ENCODE measurements at places on chromosomes 7 and 10.

- DNase-seq: no peak
Measured at GRCh38 chr10:119461380-119461779, 81.1 kb downstream of the RGS10 start.

- no peak for DNase-seq
Measured at GRCh38 chr7:141436575-141437075, 114.6 kb upstream of the AGK start.

GRCh38 chr7:103967401-103967800 lies 22.1 kb downstream of the RELN start:
- no peak for DNase-seq

DNA sequence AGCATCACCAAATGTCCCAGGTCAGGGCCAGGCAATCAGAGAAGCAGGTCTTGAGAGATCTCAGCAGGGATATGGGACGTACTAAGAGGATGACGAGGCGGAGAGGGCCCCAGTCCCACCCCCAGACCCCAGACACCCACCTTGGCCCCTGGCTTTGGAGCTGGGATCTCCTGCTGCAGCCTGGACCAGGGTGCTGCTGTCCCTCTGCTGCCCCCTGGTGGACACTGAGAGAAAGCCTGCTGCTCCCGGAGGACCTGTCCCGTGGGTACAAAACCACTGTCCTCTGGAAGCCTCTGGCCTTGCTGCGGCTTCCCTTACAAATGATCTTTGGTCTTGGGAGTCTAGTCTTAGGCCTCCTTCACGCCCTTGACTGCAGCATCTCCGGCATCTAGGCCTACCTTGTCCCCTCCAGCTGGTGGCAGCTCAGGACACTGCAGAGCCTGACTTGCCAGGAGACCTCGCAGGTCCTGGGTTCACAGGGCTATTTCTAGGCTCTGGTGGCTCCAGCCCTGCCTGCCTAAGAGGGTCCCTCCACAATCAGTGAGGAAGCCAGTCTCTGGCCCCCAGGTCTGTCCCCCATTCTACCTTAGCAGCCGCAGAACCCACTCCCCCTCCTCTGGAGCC lies 97.1 kb downstream of the RGS10 start:
- peak; percentile 79 for DNase-seq

DNA sequence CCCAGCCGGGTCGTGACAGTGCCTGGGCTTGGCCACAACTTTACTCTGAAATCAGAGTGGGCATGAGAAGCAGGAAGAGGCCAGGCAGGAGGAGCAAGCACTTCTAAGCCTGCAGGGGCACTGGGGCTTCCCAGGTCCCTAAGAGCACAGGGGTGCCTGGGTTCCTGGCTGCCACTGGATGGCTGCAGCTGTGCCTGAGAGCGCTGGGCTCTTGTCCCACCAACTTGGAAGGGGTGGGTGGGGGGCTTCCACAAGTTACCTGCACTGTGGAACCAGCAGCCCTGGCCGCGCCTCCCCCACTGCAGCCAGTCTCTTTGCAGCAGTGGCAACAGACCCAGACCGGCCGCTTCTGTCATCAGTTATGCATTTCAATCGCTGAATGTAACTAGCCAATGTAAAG lies 434.7 kb upstream of the GRM3 start:
- DNase-seq: no peak

DNA sequence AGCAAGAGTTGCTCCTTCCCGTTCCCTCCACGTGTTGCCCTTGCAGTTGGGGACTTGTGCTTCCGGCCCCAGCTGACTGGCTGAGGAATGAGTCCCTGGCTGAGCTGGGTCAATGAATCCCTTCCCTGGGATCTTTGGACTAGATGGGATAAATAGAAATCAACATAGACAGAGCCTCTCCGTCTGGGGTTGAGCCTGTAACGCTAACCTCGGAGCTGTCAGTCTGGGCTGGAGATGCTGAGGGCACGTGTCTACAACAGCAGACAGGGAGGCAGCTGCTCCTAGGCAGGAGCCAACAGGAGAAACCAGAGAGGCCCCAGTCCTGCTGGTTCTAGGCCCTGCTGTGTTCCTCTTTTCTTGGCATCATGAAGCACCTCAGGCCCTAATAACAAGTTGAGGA lies 42.3 kb upstream of the HSPA12A start:
- DNase-seq: no peak

- peak; percentile 50 for DNase-seq
Measured at GRCh38 chr10:111360260-111360925, 283.6 kb downstream of the ADRA2A start.

DNA sequence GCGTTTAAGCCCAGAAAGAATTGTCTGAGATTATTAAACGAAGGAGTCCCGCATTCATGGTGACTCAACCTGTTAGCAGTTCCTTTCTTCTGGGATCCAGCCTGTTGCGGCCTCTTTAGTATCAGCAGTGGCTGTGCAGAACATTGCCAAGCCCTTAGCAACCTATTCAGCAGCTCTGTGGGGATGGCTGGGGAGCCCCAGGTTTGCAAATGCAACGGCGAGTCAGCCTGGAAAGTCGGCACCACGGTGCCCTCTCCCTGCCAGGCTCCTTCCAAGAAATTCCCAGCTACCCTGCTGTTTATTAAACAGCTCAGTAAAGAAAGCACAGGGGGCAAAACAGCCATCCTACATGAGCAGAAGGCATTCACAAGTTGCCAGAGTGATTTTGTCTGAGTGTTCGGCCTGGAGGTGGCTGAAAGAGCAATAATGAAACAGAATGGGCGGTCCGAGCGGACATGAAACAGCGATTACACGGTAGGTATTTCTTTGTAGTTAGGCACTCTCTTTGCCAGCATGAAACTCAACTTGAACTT lies 198.3 kb downstream of the BAMBI start:
- DNase-seq: no peak

- DNase-seq: peak; percentile 55
Measured at GRCh38 chr7:76155938-76156337, 45.8 kb upstream of the SRRM3 start.

DNA sequence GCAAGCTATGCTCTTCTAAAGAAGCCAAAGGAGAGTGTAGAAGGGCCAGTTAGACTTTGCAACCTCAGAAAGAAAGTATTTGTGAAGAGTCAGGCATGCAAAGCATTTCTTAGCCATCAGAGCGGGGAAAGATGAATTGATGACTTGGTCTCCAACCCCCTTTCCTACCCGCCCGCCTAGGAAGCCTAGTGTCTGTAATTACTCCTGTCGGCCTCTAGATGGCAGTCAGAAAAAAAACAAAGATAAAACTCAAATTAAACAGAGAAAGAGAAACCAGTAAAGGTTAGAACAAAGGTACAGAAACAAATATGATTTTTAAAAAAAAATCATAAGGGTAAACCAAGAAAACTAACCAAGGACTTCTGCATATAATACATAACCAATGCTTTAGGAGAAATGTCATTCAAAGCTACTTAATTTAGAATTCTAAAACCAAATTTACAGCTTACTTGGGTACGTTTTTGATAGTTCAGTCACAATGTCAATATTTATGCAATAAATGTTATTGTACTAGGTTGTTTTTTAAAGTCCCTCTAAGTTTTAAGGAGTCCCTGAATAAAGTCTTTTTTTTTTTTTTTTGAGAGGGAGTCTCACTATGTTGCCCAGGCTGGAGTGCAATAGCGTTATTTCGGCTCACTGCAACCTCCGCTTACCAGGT lies 97.6 kb downstream of the LYZL1 start:
- DNase-seq: peak; percentile 46

DNA sequence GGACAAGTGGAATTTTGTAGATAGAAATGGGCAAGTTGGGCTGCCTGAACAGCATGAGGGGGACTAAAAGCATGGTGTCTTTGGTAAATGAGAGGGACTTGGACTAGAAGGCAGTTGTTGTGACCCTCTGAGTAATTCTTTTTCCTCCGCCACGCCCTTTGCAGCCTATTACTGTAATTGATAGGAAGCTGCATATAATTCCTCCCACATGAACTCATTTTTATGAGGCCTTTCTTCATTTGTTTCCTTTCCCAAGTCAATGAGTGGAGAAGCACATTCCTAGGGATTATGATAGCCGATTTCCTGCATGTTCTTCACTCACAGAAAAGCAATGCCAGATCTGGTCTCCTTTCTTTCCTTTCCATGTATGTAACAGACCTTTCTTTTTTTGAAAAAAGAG lies 27.7 kb downstream of the ZSCAN25 start:
- DNase-seq: no peak

- no peak for DNase-seq
Measured at GRCh38 chr10:70847659-70848360, 32.1 kb downstream of the SGPL1 start.

GRCh38 chr7:108142675-108143259 lies 12.6 kb upstream of the LAMB4 start:
- no peak for DNase-seq

DNA sequence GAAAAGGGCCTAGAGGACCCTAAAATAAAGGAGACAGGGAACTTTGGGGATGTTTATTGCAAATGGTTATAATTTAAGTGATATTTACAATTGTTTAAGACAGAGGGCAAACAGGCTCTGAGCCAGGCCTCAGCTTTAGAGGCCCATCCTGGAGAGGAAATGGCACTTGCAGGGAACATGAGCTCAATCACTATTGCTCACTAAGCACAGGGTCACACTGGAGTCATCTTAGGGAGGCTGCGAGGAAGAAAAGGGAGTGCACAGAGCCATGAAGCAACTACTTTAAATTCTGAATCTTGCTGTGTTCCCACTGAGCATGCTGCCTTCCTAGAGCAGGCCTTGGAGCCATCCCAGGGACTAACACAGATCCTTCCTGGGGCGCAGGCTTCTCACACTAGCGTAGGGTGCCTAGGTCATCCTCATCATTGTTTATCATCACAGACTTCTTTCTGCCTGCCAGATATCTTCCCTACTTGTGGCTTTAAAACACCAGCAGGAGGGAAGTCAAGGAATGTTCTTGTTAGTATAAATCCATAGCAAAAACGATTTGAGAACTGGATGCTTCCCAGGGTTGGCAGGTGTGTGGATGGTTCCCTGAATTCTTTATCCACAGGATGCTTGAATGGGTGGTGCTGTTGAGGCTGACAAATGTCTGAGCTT lies 12.7 kb upstream of the DNAJB12 start:
- no peak for DNase-seq

Measured in hematopoietic multipotent progenitor cell treated with erythropoietin and hydrocortisone succinate and interleukin-3 and kit ligand, for 8 days (in vitro differentiated cells).